ENCODE measurements at places on chromosomes 11 and 22.

- no peak for DNase-seq
Observed at GRCh38 chr11:63869171-63869591, 30.3 kb downstream of the MARK2 start.

DNA sequence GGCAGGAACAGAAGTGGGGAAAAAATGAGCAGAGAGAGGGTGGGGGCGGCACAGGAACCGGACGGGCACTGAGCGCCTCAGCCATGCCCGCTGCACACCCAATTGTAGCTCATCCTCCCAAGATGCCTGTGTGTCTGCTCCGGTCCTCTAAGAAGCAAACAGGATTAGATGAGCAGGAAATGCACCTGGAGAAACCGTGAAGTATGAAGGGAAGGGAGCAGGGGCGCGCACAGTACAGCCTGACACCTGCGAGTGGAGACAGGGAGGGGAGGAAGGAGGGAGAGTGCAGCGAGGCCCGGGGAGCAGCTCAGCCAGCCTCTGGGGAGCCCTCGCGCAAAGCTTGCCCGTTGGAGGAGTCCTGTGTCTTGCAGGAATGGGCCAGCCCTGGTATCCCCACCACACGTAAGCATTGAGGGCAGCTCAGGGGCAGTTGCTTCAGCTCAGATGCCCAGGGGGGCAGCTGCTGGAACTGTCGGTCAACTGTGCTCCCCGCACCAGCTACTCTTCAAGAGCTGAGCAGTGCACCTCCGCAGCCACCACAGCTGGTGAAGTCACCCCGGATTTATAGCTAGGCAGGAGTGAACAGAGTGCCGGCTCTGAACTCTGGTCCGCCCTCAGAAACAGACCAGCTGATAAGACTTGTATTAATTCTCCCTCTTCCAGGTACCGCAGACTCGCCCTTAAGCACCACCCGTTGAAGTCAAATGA, 7.0 kb downstream of the DNAJB13 start:
- DNase-seq: no peak

GRCh38 chr11:36165621-36166397, 123.4 kb downstream of the COMMD9 start:
- no peak for DNase-seq

- DNase-seq: no peak
Observed at GRCh38 chr11:126383339-126384335, 28.2 kb downstream of the ST3GAL4 start.

GRCh38 chr11:65968600-65969482, 7.3 kb downstream of the SART1 start:
- DNase-seq: no peak

DNA sequence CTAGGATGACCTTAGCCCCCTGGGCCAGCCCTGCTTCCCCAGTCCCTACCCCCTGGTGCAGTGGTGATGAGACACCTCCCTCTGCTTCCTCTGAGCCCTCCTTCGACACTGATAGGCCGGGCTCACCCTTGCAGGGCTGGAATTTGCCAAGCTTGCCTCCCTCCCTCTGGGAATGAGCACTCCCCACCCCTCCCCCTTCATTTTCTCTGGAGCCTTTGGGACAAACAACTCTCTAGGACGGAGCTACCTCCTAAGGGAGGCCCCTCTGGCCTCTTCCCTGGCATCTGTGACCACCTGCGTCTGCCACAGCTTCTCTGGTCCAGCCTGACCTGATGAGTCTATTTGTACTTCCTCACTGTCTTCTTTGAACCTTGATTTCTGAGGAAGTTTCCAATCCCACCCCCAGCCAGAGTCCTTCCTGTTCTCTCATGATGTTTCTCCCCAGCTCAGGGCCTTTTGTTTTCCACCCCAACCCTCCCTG, 53.3 kb upstream of the ADA2 start:
- no peak for DNase-seq

DNA sequence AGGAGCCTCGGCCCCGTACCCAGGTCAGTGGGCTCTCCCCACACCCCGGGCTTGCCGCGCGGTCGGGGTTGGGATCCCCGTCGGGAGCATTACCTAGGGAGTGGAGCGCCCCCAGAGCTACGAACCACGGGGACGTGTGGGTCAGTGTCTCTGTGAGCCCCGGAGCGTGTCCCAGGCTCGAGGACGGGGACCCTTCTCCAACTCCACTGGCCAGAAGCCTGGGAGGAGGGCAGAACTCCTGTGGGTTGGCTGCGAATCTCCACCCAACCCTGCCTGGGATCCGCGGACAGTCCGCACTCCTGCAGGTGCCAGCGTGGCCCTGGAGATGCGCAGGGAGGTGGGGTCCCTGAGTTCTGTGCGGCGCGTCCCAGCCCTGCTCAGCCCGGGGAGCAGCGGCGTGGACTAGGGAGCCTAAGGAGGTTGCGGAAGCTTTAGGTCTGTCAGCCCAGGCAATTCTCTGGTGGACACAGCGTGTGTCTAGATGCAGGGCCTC, 346 bp downstream of the PPFIBP2 start:
- DNase-seq: no peak

DNA sequence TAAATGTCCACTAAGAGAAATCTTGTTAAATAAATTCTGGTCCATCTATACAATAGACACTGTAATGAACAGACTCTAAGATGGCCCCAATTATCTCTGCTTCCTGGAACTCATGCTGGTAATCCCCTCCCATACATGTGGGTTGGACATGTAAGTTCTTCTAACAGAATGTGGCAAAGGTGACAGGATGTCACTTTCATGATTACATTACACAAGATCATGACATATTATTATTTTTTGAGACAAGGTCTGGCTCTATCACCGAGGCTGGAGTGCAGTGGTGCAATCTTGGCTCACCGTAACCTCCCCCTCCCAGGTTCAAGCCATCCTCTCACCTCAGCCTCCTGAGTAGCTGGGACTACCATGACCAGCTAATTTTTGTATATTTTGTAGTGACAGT, 14.6 kb upstream of the NDUFC2 start:
- DNase-seq: no peak

Measured in choroid plexus epithelial cell (primary cell).